ENCODE measurements at places on chromosomes 12 and 14.

DNA sequence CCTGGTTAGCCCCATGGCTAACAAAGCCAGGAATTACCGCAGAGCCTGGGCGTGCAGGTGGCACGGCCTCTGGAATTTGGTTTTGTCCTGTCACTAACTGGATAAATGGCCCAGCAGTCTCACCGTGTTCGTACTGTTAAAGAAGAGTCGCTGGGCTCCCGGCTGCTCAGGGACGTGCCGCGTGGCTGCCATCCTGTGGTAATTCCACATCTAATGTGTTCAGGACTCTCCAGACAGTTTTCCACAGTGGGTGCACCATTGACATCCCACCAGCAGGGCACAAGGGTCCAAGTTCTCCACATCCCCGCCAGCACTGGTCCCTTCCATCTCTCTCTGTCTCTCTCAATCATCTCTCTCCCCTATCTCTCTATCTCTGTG, 19.6 kb downstream of the NOC4L start:
- no peak for DNase-seq

DNA sequence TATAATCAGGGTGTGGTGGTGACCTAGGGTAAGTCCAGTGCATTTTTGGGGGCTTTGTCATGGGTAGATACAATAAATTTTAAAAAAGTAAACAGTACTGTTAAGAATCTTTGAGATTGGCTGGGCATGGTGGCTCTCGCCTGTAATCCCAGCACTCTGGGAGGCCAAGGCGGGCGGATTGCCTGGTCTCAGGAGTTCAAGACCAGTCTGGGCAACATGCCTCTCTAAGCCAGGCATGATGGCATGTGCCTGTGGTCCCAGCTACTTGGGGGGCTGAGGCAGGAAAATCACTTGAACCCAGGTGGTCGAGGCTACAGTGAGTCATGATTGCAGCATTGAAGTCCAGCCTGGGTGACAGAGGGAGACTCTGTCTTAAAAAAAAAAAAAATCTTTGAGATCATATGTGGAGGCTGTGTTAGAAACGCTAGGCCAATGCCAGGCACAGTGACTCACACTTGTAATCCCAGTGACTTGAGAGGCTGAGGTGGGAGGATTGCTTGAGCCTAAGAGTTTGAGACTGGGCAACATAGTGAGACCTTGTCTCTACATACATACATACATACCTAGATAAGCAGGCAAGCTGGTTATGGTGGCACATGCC, 67.7 kb downstream of the PRKCH start:
- no peak for DNase-seq

DNA sequence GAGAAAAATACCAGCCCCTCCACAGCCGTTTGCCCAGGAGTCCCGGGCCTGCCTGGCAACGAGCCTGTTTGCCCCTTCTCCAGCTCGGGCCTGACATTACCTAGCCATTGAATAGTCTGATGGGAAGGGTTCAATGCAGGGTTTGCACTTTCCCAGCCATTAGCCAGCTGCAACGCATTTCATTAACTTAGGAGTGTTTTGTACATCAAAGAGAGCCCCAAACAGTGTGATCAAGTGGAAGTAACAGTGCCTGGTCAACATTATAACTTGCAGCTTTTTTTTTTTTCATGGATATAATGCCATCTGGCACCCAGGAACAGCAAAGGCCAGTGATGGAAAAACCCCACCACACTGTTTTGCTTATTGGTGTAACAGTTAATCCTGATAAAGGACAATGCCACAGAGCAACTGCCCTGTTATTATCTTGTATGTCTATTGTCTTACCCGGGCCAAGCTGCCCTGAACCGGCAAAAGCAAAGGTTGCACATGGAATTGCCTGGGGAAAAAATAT, 38.0 kb downstream of the BTG1 start:
- DNase-seq, result no peak

GRCh38 chr12:53729644-53730043, 2.4 kb upstream of the CALCOCO1 start:
- DNase-seq, result no peak

DNA sequence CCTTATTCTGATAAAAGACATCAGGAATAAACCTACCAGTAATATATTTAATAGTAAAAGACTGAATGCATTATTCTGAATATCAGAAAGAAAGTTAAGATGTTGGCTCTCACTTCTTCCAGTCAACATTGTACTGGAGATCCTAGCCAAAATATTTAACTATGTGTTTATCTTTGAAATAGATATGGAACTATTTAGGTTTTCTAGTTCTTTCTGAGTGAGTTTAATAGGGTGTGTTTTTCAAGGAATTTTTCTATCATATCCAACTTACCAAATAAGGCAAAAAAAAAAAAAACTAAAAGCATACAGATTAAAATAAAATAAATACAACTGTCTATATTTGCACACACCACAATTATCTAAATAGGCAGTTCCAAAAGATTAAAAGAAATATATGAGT, 478.9 kb upstream of the LMO3 start:
- no peak for DNase-seq

- DNase-seq, result no peak
These were observed 37.8 kb downstream of the EIF2S3B start for GRCh38 chr12:10543499-10543898.

DNA sequence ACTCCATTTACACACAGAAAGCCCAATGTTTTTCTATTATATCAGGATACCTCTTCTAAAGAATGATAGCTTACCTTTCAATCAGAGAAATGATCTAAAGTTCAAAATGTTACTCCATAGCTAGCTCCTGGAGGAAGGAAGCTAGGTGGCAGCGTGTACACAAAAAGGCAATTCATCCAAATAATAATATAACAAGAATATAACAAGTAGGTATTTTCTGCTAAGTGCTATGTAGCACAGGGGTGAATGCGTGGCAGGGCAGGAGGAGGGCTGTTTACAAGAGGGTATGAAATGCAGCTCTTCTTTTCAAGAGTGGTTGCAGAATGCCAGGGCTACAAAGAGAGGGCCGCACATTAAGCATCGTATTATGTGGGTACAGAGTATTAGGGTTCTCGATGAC, 663 bp upstream of the SNAPC1 start:
- DNase-seq, result no peak

DNA sequence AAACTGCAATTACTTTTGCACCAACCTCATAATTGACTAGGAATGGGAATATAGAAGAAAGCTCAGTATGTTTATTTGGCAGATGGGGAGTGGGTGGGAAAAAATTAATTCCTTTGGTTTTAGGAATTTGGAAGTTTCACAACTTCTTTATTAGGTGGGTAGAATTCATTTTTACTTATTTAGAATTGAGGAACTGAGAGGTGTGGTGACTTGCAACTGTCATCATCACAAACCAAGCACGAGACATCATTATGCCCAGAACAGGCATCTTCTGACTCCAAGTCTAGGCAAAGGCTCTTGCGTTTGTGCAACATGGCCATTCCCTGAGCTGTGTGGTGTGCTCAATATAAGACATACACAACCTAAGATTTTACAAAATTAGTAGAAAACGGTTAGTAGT, 380.0 kb downstream of the ATP23 start:
- no peak for DNase-seq

DNA sequence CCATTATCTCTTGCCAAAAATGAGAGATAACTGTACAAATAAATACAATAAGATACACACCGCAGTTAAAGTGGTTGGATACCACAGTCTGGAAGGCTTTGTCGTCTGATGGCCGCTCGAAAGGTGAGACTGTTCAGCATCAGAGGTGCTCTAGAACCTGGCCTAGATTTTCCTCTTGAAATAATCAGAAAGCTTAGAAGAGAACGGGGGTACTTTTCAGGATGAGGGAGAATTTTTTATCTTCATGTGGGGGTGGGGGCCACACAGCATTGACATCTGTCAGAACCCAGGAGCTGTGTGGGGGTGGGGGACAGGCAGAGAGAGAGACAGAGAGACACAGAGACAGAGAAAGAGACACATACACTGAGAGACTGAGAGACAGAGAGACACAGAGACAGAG, 90.5 kb downstream of the GALNT9 start:
- no peak for DNase-seq

DNA sequence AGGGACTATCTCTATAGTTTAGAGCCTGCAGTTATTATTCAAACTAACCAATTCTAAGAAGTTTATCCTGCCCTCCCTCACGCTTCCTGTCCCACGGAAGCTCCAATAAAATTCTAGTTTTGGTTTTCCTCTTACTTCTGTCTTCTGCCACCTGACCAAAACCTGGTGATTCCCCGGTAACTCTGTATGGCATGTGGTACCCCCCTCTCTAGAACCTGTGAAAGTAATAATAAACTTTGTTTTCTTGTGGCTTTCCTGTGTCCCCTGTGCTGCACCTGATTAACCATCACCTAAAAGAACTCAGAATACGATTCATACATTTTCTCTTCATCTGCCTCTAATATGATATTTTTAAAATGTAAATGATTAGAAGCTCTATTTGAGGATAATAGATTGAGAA, 379.8 kb downstream of the APAF1 start:
- no peak for DNase-seq

DNA sequence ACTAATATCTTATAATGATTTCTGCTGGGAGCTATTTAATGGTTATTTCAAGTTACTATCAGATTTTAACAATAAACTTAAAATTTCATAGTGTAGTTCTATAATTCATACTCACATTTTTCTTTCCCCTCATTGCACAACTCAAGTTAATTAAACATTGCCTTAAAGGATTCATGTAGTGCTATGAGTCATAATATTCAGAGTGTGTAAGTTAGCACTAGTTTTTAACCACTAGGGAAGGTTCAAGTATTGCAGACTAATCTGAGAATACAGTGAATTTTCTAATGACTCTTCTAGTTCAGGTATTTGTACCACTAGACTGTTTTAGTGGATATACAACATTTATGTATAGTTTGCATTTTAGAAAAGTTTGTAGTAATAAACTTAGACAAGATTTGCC, 49.9 kb downstream of the FOXA1 start:
- no peak for DNase-seq

Measured in hippocampal formation (tissue), 2 donors.